CD4-positive, alpha-beta memory T cell (primary cell): ENCODE measurements at places on chromosomes 3 and 15. TPM values are rescaled to one million over a fixed set of nuclear protein-coding genes. Genes with fewer than 3 reads are reported as not detected.

Gene GRK7
- not detected for total RNA-seq

Gene TEX55
- not detected for total RNA-seq

Gene LYZL4
- not detected for total RNA-seq

Gene ROPN1
- total RNA-seq = not detected

Gene ST3GAL6
- total RNA-seq = 0.50 TPM
